Endothelial cell of umbilical vein (primary cell): ENCODE measurements at places on chromosomes 3 and 15.
A peak's percentile ranks its signal among the peaks of the same experiment; 100 is the strongest.

DNA sequence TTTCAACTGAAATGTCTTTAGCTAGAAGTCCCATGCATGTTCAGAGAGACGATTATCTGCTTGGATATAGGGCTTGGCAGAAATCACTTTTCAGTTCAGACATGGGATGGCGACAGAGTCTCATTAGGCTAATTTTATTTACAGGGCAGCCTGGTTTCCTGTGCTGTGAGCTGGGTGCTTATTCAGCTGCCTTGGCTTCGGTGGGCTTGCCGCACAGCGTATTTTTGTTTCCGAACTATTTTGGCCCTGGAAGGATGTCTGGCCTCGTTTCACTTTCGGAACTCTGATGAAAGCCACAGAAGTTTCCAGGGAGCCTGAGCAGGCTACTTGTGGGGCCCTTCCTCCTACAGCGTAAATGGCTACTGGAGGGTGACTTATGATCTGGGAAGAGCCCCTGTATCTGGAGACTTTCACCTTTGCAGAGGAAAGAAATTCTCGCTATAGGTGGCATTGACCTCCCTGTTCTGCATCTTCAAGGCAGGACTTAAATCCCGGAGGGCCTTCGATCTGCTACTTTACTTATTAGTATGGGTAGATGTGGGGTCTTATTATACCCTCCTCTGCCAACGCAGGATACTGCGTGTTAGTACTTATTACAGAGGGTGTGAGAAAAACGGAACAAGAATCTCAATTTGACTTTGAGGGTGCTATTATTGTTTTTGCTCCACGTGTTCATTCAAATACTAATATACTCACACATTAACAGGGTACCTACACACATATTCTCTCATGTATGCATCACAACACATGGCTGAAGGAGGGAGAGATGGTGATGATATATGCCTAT lies 364.0 kb upstream of the RBMS3 start:
- H3K4me3 ChIP-seq = peak overlapping the region; percentile 73
- peak; percentile 96 for DNase-seq
- H3K36me3 ChIP-seq = no peaks in the 10 kb centered on the region

DNA sequence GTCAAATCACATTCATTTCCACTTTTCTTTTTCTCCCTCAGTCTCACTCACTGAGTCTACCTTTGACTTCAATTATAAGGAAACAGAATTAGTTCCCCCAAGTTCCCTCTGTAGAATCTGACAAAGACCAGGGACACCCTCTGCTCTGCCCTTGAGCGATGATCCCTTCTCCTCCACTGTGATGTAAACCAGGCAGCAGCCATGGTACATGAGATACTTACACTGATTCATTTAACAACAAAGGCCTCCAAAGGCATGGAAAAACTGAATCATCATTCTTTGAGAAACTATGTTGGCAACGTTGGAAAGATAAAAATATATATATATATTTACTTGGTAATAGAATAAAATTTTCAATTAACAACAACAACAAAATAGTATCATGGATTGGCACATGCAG lies 84.1 kb downstream of the P3H2 start:
- DNase-seq = no peak
- no peaks in the 10 kb centered on the region for H3K36me3 ChIP-seq
- no peaks in the 10 kb centered on the region for H3K27me3 ChIP-seq
- no peak overlapping the region for H3K4me3 ChIP-seq
- no peak overlapping the region for H3K27ac ChIP-seq
- peaks cover 5% of the 10 kb centered on the region for H3K4me1 ChIP-seq

DNA sequence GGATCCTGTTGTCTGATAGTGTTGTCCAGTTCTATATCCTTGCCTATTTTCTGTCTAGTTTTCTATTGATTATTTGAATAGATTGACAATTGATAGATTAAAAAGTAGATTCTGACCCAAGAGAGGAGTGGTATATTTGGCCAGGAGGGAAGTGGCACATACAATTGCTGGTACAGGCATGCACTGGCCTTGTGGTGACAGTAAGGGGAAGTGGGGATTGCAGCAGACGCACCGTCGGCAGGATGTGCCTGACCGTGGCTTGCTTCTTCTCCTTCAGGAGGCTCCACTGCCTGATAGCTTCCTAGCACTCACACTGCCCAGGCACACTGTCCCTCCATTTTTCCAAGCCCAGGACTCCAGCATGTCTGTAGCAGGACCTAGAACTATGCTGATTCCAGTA lies 10.5 kb downstream of the GABRG3 start:
- no peak for DNase-seq
- H3K36me3 ChIP-seq = no peaks in the 10 kb centered on the region
- H3K27ac ChIP-seq = no peak overlapping the region
- no peaks in the 10 kb centered on the region for H3K4me1 ChIP-seq
- no peak overlapping the region for H3K4me3 ChIP-seq
- no peaks in the 10 kb centered on the region for H3K27me3 ChIP-seq

DNA sequence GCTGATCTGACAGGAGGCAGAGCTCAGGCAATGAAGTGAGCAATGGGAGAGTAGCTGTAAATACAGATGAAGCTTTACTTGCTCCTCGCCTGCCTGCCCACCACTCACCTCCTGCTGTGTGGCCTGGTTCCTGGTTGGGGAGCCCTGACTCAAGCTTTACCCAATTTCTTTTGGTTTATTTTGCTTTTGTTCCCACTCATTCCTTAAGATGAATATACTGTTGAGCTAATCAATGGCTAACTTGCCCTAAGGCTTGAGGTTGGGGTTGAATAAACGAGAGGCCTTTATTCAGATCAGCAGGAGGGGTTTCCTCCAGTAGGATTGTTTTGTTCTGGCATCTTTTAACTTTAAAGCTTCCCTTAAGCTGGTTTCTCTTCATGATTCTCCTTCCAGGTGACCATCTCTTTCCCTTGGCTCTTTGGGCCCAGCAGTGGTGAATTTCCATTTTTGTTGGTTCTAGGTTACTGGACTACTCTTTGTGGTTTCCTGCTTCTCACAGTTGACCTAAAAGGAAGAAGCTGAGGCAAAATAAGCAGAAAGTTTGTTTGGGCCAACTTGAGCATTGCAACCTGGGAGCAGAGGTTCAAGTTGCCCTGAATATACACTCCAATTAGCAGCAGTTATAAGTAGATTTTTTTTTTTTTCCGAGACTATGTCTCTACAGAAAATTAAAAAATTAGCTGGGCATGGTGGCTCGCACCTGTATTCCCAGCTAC lies 44.4 kb downstream of the STARD9 start:
- no peaks in the 10 kb centered on the region for H3K4me1 ChIP-seq
- no peak for DNase-seq
- H3K27ac ChIP-seq = no peak overlapping the region
- no peaks in the 10 kb centered on the region for H3K36me3 ChIP-seq

GRCh38 chr3:113496924-113497323 lies 18.0 kb downstream of the SPICE1 start:
- H3K27ac ChIP-seq = peak overlapping the region; percentile 16
- no peak overlapping the region for H3K4me3 ChIP-seq

DNA sequence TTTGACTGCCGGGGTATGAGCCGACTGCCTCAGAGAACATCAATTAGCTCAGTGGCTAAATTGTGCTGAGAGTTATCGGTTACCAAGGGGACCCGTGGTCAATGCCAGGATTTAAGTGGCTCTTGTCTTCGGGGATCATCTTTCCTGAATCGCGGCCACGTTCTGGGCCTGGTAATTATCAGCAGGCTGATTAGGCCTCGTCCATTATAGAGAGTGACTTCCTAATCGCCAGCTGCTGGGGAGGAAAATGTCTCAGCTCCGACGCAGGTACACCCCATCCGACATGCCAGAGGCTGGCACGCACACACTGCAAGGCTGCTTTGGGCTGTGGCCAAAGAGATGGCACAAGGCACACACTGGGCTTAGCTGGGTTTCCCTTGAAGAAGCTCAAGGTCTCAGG lies 10.6 kb downstream of the TRH start:
- no peaks in the 10 kb centered on the region for H3K36me3 ChIP-seq
- peaks cover 1% of the 10 kb centered on the region for H3K27me3 ChIP-seq
- DNase-seq = no peak
- H3K27ac ChIP-seq = no peak overlapping the region

- no peaks in the 10 kb centered on the region for H3K36me3 ChIP-seq
- no peak overlapping the region for H3K4me3 ChIP-seq
- H3K4me1 ChIP-seq = no peaks in the 10 kb centered on the region
- no peak for DNase-seq
- no peak overlapping the region for H3K27ac ChIP-seq
Measured at GRCh38 chr3:3739330-3740060, 59.7 kb upstream of the LRRN1 start.

GRCh38 chr3:59758672-59759071 lies 708.8 kb upstream of the CFAP20DC start:
- no peak overlapping the region for H3K4me3 ChIP-seq
- no peaks in the 10 kb centered on the region for H3K4me1 ChIP-seq
- no peak overlapping the region for H3K27ac ChIP-seq
- DNase-seq = no peak
- no peaks in the 10 kb centered on the region for H3K27me3 ChIP-seq

GRCh38 chr3:194321693-194322640 lies 29.2 kb downstream of the CPN2 start:
- H3K4me3 ChIP-seq = no peak overlapping the region
- H3K27ac ChIP-seq = no peak overlapping the region
- H3K27me3 ChIP-seq = peaks cover 2% of the 10 kb centered on the region
- no peaks in the 10 kb centered on the region for H3K36me3 ChIP-seq

DNA sequence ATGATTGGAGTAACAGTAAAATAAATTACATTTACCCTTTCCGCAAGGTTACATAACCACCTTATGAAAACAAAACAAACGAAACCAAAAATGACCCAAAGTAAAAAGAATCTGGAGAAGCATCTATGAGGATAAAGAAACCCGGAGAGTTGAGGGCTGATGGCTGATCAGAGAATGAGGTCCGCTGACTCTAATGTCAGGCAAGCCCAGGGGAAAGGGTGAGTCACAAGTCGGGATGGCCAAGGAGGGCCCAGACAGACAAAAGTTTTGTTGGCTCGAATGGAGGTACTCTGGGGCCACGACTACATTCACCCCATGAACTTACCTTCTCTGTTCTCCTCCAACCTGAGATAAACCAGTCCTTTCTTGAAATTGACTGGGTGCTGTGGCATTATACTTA lies 95.7 kb downstream of the RORA start:
- H3K27ac ChIP-seq = no peak overlapping the region
- no peaks in the 10 kb centered on the region for H3K36me3 ChIP-seq
- peaks cover 20% of the 10 kb centered on the region for H3K27me3 ChIP-seq
- DNase-seq = no peak

GRCh38 chr3:193483988-193484539 lies 70.6 kb downstream of the ATP13A4 start:
- no peaks in the 10 kb centered on the region for H3K27me3 ChIP-seq
- no peak overlapping the region for H3K4me3 ChIP-seq
- DNase-seq = no peak
- H3K4me1 ChIP-seq = no peaks in the 10 kb centered on the region
- no peak overlapping the region for H3K27ac ChIP-seq
- H3K36me3 ChIP-seq = no peaks in the 10 kb centered on the region

DNA sequence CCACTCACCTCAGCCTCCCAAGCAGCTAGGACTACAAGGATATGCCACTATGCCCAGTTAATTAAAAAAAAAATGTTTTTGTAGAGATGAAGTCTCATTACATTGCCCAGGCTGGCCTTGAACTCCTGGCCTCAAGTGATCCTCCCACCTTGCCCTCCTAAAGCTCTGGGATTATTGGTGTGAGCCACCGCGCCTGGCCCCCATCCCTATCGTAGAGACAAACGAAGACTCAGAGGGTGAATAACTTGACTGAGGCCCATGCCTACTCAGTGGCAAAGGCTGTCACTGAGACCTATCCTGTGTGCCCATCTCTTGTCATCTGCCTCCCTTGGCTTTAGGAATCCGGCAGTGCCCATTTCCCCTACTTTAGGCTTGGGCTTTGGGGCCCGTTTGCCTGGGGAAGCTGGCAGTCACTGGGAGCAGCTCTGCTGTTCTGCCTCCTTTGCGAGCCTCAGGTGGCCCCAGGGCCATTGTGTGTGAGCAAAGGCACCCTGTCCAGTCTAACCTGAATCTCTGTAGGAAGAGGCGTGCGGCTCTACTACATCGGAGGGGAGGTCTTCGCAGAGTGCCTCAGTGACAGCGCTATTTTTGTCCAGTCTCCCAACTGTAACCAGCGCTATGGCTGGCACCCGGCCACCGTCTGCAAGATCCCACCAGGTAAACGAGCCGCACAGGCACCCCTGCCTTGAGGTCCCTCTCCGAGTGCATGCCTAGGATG lies 70.1 kb downstream of the AAGAB start:
- H3K4me1 ChIP-seq = no peaks in the 10 kb centered on the region
- no peaks in the 10 kb centered on the region for H3K27me3 ChIP-seq

GRCh38 chr15:35693886-35694285 lies 147.9 kb upstream of the DPH6 start:
- no peaks in the 10 kb centered on the region for H3K36me3 ChIP-seq
- H3K4me3 ChIP-seq = no peak overlapping the region
- no peak for DNase-seq

- H3K27me3 ChIP-seq = no peaks in the 10 kb centered on the region
- DNase-seq = peak; percentile 51
- H3K27ac ChIP-seq = peak overlapping the region; percentile 29
- no peak overlapping the region for H3K4me3 ChIP-seq
Measured at GRCh38 chr15:63212050-63213004, 22.9 kb downstream of the RAB8B start.

DNA sequence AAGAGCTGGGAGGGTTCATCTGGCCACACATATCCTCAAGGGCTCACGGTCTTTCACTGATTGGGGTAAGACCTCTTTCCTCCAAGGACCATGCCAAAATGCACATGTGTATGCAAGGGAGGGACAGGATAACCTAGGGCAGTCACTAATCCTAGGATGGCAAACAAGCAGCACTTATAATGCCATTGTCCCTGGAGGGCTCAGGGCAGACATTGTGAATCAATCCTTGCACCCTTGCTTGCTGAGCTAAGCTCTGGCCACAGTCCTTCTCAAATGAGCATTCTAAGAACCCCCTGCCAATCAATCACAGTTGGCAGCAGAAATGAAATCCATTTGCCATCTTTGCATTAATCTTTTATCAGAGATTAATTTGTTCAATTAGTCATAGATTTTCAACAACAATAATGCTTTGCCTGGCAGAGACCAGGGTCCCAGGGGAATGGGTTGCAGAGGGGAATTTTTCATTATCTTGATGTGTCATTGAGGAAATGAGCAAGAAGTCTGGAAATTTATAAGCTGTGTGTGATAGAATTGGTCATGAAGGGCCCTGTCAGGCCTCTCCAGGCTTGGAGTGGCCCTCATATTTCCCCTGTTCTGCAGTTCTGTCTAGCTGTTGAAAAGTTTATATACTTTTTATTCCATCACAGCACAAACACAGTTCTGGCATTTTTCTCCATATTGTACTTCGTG lies 57.2 kb upstream of the KY start:
- no peaks in the 10 kb centered on the region for H3K36me3 ChIP-seq
- DNase-seq = peak; percentile 72
- H3K27me3 ChIP-seq = no peaks in the 10 kb centered on the region
